ENCODE measurements at places on chromosomes 5 and 9. TPM values are rescaled to one million over a fixed set of nuclear protein-coding genes. Genes with fewer than 3 reads are reported as not detected.

SLCO4C1 gene
- total RNA-seq = not detected

TMEFF1 gene
- 0.57 TPM for total RNA-seq

SEMA4D gene
- total RNA-seq = 0.09 TPM

CDHR2 gene
- 0.28 TPM for total RNA-seq

CNTNAP3 gene
- 0.18 TPM for total RNA-seq

FRRS1L gene
- 0.09 TPM for total RNA-seq

GLRA1 gene
- total RNA-seq = not detected

GAPVD1 gene
- 34.1 TPM for total RNA-seq

CKMT2 gene
- 17.4 TPM for total RNA-seq

RNF183 gene
- total RNA-seq = not detected

GABRA1 gene
- total RNA-seq = not detected

LPAR1 gene
- 101 TPM for total RNA-seq

PCDHB8 gene
- 0.09 TPM for total RNA-seq

C9 gene
- 0.18 TPM for total RNA-seq

PRKACG gene
- total RNA-seq = not detected

CENPK gene
- total RNA-seq = 2.7 TPM

CENPP gene
- 2.4 TPM for total RNA-seq

TAF11L10 gene
- not detected for total RNA-seq

NR4A3 gene
- 1.00 TPM for total RNA-seq

PCDHB16 gene
- 0.18 TPM for total RNA-seq

Measured in smooth muscle cell of bladder (primary cell).